Activated T-cell treated with anti-CD3 and anti-CD28 coated beads for 1 hour (primary cell): ENCODE measurements at places on chromosomes 1 and 21.

GRCh38 chr1:12416744-12417143, 186.9 kb downstream of the VPS13D start:
- no peak for DNase-seq

DNA sequence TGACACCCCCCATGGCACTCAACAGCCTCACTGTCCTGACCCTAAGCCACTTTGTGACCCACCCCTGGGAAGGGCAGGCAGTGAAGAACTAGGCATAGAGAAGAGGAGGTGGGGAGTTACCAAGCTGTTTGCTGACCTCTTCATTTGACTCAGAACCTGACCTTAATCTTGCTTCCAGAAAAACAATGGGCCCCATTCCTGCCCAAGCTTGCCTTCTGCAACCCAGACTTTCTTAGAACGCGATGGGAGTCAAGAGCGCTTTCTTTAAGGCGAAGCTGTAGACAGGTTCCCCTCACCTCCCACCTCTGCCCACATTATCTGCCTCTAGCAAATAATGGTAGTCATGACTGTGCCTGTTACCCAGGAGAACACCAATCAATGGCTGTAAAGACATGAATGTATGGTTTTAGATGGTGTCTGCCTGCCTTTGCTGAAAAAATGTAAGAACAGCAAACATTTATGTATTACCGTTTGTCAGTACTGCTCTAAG, 8.2 kb upstream of the CBR3 start:
- DNase-seq: no peak

GRCh38 chr1:164560121-164560541, 1.1 kb downstream of the PBX1 start:
- DNase-seq: no peak

DNA sequence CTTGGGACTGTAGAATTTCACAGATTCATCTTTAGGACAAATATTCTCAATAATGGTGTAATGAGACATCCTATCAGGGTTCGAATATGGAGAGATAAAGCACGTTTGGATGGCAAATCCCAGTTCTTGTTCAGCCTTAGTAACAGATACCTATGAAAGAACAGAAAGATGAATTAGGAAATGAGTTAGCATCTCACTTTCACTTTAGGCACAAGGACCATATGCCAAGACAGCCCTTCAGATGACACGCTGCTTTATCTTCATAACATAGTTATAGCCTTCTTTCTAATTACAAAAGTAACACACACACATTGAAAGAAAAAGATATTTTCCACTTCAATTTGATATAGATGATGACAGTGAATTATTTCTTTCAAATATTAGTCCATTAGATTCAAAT, 173.6 kb downstream of the TGFBR3 start:
- no peak for DNase-seq

DNA sequence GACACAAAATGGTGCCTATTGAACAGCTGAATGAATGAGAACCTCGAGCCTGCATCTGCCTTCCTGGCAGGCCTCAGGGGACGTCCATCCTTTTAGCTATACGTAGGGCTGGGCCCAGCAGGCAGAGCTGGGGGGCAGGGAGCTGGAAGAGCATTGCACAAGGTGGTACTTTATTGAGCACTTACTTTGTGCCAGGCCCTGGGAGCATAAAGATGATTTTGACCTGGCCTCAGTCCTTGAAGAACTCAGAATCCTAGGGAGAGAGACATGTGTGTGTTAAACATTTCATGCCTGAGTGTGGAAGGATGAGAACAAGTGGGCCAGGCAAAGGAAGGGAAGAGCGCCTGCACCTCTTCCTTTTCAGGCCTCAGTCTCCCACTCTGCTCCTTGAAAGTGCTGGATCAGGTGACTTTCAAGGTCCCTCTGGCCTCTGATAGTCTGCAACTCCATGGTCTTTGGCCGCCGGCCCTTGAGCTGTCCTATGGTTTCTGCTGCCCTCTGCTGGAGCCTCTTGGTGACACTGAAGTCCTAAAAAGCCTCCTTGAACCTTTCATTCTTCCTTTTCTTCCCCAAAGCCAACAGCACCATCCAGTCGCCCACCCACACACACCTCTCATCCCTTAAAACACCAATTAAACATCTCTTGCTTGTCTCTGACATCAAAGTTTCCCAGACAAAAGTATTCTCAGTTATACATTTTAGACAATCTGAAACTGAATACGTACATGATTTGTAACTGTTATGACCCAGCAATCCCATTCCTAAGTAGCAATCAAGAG, 3.5 kb upstream of the PEAR1 start:
- peak; percentile 55 for DNase-seq

GRCh38 chr1:89552471-89553081, 27.9 kb downstream of the LRRC8B start:
- DNase-seq: no peak

GRCh38 chr1:59541891-59542290, 245.0 kb downstream of the FGGY start:
- no peak for DNase-seq

GRCh38 chr1:55466373-55466772, 251.2 kb upstream of the USP24 start:
- no peak for DNase-seq

DNA sequence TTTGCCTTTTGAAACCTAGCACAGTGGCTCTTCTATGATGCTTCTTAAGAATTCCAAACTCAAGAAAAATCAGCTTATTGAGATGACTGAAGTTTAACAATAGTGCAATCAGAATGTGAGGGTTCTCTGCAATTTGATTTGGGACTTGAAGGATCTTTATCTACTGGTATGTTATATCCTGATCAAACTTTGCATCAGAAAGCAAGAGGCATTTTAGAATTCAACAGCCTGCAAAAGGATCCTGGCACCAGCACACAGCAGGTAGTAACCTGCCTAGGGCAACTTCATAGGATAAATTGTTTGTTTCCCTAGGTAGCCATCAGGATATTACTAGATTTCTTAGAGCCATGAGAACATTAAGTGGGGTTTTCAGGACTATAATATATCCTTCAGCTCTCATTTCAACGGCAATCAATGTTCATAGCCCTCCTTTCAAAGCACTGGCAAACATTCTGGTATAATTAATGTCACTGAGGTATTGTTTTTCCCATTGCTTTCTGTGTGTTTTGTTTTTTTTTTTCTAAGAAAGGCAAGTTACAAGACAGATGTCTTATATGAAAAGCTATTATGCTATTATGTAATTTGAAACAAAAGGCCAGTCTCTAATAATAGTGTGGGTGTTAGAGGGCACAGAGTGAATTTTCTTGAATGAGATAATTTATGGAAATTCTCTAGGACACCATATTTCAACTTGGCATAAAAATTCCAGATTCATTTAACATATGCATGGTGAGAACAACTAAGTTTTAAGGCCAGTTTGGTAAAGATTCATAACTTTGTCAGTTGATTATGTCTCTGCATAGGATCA, 34.5 kb downstream of the NTNG1 start:
- no peak for DNase-seq

- no peak for DNase-seq
Measured at GRCh38 chr1:54405898-54406293, 298 bp downstream of the SSBP3 start.

DNA sequence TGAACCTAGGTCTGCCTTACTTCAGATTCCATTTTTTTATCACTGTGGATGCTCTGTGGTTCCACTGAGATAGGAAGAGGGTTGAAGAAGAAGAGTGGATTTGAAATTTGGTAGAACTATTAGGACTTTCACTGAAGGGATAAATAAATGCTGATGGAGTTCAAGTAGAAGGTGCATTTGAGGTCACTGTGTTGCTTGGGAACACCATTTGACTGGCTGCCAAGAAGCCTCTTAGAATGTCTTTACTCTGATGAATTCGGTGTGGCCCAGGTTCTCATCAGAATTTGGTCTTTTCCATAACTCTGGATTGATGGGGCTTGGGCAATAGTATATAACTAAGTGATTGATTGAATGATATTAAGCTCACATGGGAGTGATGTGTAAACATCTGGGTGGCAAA, 11.9 kb downstream of the XPR1 start:
- no peak for DNase-seq

- no peak for DNase-seq
Measured at GRCh38 chr1:36913484-36914060, 120.7 kb downstream of the GRIK3 start.

- DNase-seq: no peak
Measured at GRCh38 chr1:37793773-37794371, at the start of gene MANEAL. TSS of gene MANEAL (plus strand) at chr1:37793847. CDS start at chr1:37794183, 336 bp downstream.

DNA sequence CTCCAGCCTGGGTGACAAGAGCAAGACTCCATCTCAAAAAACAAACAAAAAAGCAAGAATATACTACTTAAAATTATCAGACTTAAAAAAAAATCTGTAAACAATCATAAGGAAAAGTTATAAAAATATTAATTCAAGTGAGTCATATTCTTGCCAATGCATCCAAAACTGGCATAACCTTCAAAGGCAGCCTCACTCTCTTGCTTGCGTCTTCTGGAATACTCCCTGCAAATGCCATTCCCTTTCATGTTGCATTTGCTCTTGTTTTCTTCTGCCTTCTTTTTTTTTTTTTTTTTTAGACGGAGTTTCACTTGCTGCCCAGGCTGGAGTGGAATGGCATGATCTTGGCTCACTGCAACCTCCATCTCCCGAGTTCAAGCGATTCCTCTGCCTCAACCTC, 32.2 kb upstream of the ZBTB8A start:
- DNase-seq: no peak

- no peak for DNase-seq
Measured at GRCh38 chr1:11301601-11302000, 28.6 kb downstream of the UBIAD1 start.

- DNase-seq: no peak
Measured at GRCh38 chr1:200226268-200226968, 183.4 kb downstream of the ZNF281 start.

DNA sequence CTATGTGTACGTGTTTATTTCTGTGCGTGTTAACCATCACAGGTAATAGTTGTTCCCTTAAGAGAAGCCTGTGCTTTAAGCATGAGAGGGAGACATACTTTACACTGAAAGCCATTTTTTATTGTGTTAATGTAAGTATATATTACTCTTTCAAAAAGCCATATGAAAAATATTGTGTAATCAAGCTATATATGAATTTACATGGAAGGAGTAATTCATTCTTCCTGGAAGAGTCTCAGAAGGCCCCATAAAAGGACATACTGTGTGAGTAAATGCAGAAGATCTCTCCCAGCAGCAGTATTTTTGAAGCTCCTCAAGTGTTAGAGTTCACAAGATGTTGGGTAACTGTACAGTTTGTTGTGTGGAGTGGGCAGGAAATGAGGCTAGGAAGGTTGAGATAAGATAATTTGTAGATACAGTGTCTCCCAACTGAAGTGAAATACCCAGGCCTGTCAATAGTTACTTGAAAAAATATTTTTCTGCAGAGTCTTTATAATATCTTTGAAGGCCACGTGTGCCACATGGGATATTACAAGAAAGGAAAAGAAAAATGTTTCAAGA, 138.3 kb downstream of the PTGER3 start:
- DNase-seq: no peak

DNA sequence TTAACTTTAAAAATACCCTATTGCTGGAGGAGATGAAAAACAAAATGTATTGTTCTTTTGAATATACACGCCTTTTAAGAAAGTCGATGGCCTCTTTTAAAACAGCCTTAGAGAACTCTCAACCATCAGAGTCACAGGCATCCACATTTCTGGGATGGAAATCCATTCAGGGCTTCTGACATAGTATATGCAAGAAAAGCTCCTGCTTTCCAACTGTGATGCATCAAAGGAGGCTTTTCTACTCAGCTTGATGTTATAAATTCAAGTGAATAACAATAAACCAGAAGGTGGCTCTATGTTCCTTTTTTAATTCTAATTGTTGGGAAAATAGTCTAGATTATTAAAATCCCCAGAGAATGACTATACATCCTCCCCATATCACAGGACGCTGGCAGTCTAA, 398.8 kb upstream of the CXADR start:
- no peak for DNase-seq

- DNase-seq: no peak
Measured at GRCh38 chr1:33270379-33270778, 14.1 kb downstream of the ZNF362 start.

- no peak for DNase-seq
Measured at GRCh38 chr21:16137106-16137505, 407.3 kb downstream of the USP25 start.

DNA sequence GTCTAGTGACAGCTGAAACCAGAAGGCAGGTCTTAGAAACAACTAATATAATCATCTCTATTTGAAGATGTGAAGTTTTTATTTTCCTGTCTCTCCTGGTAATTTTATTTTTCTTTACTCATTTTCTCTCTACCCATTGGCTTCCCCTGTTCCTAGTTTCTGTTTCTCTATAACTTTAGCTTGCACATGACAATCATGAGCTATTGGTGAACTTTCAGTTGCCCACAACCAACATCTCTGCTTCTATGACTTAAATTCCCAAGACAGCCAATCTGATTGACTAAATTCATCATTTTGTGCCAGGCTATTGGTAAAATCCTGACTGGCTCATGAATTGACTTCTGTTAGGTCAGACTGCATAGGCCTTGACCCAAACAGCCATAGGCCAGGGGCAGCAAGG, 13.7 kb upstream of the ACADM start:
- no peak for DNase-seq

GRCh38 chr1:178938959-178939317, 68.1 kb upstream of the ANGPTL1 start:
- no peak for DNase-seq

GRCh38 chr1:153490272-153491051, 30.0 kb upstream of the S100A7 start:
- DNase-seq: no peak

DNA sequence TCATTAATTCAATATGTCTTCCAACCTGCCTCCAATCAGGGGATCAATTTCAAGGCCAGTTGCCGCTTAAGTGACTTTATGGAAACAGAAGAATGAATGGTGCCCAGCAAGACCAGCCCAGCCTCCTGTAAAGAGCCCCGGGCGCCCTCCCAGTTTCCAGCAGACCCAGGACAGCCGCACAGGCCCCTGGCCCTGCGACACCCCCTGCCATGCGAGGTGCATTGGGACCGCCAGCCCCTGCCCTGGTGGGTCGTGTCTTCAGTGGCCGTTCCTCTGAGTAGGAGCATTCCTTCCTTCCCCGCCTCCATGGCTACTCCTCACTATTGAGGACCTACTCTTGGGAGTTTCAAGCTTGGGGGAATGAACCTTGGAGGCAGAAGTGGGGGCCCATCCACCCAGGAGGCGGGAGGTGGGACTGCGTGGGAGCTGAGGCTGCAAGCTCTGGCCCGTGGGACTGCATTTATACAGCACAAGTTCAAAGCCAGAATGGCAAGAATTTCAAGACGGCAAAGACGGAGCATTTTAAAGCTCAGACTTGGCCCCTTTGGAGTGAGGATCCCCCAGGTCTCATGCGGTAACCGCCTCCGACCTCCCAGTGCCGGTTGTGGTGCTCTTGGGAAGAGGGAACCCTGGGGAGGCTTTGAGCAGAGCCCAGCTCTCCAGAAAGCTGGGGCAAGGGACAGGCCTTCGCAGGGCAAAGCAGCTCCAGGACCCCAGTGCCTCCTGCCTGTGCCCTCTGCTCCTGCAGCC, 73.1 kb upstream of the ACTRT2 start:
- DNase-seq: no peak
